Muscle of arm (tissue), 14 donors: ENCODE measurements at places on chromosomes 7 and 10. TPM values are rescaled to one million over a fixed set of nuclear protein-coding genes. Genes with fewer than 3 reads are reported as not detected.

The LIPN gene
- polyA plus RNA-seq: not detected

The CCM2 gene
- polyA plus RNA-seq: 43.4 TPM

The MUC12 gene
- 1.2 TPM for polyA plus RNA-seq

The STAG3 gene
- 13.7 TPM for polyA plus RNA-seq

The FKBP9 gene
- 143 TPM for polyA plus RNA-seq

The DIP2C gene
- polyA plus RNA-seq: 26.3 TPM

- DNase-seq: peak; percentile 36
Observed at GRCh38 chr7:30321089-30321881, 36.9 kb downstream of the ZNRF2 start.

- DNase-seq: no peak
Observed at GRCh38 chr7:147923841-147924240, 666.7 kb upstream of the C7orf33 start.

- DNase-seq: no peak
Observed at GRCh38 chr7:36735172-36735571, 10.9 kb upstream of the AOAH start.

DNA sequence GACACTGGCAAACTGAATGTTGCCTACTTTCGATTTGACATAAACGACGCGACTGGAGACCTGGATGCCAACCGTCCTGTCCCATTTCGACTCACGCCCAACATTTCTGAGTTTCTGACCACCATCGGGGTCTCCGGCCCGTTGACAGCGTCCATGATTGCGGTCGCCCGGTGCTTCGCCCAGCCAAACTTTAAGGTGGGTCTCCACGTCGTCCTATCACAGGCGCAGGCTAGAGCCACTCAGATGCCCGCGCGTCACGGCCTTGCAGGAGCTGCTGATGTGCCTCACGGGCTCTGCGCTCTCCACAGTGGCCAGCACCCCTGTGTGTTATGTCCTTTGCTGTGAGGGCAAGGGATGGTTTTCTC is 132.6 kb downstream of the SMURF1 start:
- no peak for DNase-seq
